Islet precursor cell (in vitro differentiated cells): ENCODE measurements at places on chromosomes 3 and 15.

GRCh38 chr3:98901392-98902350, at the start of gene DCBLD2:
DCBLD2 (minus strand) TSS chr3:98901695; CDS start chr3:98901326, 369 bp downstream.
- DNase-seq = peak; percentile 100

GRCh38 chr3:183253528-183254486, 754 bp downstream of the B3GNT5 start:
- DNase-seq = peak; percentile 73

GRCh38 chr15:98658831-98659699, 10.7 kb downstream of the IGF1R start:
- DNase-seq = peak; percentile 68

GRCh38 chr3:184456476-184456875, 76.6 kb downstream of the CHRD start:
- no peak for DNase-seq

GRCh38 chr15:94125156-94125555, 106.2 kb upstream of the MCTP2 start:
- no peak for DNase-seq

DNA sequence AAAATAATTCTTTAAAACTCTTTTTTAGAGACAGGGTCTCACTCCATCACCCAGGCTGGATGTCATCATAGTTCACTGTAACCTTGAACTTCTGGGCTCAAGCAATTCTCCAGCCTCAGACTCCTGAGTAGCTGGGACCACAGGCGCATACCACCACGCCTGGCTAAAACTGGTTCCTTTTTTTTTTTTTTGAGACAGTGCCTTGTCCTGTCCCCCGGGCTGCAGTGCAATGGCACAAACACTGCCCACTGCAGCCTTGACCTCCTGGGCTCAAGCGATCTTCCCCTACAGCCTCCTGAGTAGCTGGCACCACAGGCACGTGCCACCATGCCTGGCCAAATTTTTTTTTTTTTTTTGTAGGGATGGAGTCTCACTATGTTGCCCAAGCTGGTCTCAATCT, 23.7 kb upstream of the FURIN start:
- no peak for DNase-seq

DNA sequence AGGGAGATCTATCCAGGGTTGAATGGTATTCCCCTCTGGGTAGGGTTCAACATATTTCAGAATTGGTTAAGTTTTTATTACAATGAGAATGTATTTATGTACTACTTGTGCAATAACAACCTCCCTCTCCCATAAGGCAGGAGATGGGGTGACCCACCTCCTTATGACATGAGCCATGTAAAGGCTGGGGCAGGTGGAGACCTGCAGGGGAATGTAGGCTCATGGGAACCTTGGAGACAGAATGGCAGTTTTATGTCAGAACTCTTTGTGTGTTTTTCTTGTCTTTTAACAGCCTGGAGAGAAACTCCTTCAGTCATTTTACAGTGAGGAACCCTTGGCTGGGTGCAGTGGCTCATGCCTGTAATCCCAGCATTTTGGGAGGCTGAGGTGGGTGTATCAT, 24.6 kb upstream of the INSYN1 start:
- DNase-seq = no peak

GRCh38 chr15:67359431-67360079, 105.0 kb downstream of the IQCH start:
- no peak for DNase-seq

DNA sequence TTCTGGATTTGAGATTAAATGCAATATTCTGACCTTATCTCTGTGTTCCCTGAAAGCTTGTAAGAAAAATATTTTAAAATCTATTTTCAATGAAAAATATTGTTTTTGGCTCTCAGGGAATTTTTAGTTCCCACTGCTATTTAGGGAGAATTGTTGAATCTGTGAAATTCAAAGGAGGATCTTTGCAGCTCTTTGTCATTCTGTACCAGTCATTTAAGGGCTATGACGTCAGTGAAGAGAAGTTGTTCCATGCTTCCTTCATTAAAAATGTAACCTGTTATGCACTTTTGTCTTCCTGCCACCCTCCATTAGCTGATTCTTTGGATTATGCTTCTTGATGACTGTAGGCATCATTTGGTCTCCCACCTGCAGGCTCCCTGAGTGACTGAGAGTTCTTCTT, 427.8 kb upstream of the C2CD4B start:
- no peak for DNase-seq

DNA sequence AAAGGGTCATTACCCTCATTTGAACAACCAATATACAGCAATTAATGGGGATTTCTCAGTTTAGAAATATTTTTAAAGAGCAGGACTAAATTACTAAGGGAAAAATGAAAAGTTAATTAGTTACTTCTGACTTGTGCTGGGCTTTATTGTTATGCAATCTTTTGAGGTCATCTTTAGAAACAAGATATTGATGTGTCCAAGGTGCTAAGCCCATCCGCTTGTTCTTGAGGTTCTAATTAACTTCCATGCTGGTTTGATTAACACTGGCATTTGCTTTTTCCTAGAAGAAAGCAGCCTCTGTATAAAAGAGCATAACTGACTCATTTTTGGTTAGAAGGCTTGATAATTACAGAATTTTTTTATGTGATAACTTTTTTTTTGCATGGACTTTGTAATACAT, 256.5 kb upstream of the AGTR1 start:
- DNase-seq = no peak

DNA sequence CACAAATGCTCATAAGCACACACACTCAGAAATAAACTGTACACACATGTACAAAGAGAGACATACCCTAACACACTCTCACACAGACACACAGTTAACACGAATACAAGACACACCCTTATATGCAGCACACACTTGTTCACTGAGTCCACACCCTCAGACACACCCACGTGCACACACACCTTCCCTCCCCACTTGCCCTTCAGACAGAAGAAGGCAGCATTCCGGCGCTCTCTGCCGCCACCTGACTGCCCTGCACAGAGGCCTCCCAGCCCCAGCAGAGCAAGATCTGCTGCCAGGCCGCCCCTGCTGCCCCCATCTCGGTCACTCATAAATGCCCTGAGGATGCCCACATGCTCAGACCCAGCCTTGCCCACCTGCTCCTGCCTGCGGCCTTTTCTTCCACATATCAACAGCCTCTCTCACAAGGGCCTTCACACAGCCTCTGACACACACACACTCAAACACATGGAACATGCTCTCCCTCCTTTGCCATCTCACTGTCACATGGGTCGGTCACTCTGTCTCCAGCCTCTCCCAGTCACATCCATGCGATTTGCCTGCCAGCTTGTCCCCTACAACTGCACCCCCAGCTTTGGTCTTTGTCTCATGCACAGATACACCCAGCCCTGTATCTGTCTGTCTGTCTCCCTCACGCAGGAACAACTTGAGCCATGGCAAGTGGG, 71.1 kb downstream of the EPHB3 start:
- no peak for DNase-seq

DNA sequence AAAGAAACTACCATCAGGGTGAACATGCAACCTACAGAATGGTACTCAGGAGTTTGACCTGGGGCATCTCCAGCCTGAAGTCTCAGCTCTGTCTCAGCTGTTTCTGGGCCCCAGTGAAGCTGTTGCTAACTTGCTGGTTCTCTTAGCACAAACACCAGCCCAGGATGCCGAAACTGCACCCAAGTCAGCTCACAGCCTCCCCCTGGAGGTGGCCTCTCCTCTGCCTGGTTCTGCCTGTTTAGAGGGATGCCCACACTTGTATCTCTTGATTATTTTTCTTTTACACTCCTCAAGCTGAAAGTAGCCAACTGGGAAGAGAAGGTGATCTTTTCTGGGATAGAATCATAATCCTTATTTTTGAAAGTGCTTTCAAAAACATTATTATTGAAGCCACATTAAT, 289.0 kb upstream of the RASGRP1 start:
- DNase-seq = peak; percentile 85

DNA sequence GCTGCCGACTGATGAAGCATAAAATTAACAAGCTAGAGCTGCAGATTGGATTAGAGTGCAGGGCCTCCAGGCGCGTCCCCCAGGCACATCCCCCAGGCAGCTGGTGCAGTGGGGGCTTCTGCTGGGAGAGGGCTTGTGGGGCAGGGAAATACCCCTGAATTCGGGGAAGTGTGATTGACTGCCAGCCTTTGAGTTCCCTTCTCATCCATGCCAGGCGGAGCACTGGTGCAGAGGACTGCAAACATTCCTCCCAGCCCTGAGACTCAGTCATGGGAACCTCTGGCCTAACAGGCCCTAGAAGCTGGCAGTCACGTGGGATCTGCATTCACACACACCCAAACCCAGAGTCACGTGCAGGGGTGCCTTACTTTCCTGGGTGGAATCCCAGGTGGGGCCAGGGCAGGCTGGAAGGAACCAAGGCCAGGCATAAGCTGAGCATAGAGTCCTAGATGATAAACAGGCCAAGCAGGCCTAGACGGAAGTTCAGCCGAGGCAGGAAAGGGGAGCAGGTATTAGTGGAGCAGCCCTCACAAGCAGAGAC, 46.2 kb upstream of the SEC22A start:
- no peak for DNase-seq

- DNase-seq = no peak
These were observed 322.9 kb downstream of the EPHB1 start for GRCh38 chr3:135117977-135118376.

DNA sequence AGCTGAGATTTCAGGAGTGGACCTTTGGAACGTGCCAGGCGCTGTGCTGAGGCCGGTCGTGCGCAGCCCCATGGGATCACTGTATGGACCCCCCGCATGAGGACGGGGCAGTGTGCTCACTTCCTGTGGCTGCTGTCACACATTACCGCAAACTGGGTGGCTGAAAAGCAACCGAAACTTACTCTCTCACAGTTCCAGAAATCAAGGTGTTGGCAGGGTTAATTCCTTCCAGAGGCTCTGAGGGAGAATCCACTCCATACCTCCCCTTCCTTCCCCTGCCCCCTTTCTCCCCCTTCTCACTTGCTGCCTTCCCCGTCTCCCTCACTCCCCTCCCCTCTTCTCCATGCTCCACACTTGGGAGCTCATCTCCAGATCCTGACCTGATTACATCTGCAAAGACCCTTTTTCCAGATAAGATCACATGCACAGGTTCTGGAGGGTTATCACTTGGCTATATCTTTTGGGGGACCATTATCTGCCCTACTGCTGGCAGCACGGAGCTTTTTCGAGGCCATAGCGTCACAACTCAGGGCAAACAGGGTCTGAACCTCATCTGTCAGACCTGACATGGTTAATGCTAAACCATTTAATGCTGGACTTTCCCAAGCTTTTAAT, 41.2 kb downstream of the KLF13 start:
- no peak for DNase-seq

DNA sequence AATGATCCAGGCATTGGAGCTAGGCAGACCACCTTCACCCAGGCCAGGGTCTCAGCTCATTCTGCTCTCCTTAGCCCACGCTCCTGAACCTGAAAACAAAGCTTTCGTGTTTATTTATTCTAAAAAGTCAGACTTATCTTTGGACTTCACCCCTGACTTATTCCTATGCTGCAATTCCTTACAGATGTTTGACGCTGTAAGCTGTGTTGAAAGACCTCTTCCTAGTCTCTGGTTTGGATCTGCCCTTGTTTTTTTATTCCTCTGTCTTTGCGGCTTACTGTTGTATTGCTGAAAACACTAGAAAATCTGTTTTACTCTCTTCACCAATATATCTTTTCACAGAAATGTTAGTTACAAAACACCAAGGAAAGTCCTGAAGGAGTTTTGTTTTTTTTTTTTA, 40.5 kb upstream of the LDHAL6B start:
- no peak for DNase-seq

GRCh38 chr3:55860049-55860721, 373.1 kb upstream of the WNT5A start:
- DNase-seq = no peak

- no peak for DNase-seq
These were observed 42.9 kb upstream of the ROPN1 start for GRCh38 chr3:124034844-124035152.

DNA sequence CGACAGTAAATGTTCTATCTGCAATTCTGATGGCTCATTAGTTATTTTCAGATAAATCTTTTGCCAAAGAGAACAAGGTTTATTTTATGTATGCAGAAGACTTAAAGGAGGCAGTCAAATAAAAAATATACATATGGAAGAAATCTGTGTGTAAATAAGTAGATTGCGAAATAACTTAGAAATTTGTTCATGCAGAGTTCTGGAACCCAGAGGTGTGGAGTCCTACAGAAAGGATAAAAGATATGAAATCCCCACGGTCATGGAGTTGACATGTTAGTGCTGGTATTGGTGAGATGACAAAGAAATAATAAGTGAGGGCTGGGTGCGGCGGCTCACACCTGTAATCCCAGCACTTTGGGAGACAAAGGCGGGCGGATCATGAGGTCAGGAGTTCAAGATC, 111.2 kb upstream of the CFAP20DC start:
- DNase-seq = no peak

DNA sequence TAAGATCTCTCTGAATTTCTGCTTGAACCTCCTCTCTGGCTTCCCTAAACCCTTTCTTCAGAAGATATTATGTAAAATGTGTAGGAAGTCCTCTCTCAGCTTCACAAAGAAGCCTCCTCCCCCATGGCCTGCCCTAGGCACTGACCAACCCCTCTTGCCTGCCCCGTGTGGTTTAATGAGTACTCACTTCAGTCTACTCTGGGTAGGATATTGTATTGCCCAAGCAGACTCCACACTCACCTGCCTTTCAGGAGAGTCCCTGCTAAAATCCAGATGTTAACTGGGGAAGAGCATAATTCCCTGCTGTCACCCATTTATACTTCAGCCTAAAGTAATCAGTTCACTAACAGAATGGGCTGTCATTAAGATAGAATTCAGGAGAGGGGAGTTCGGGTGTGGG, 2.6 kb upstream of the AGBL1 start:
- DNase-seq = no peak

GRCh38 chr15:91465086-91465485, 365.0 kb downstream of the SV2B start:
- DNase-seq = no peak

DNA sequence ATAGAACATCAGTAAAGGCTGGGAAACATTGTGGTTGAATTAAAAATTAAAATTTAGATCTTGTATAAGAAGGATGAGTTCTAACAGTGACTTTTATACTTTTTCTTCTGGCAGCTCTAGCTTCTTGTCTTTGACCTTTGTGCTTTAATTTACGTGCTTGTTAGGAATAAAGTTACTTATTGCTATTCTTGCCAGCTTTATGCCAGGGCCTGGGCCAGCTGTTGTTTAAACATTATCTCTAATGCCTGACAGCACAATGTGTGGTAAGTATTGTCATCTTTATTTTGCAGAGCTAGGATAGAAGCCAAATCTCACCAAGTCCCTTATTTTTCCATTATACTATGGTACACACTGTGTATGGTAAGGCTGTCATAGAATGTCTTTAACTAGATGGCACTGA, 766.7 kb upstream of the GOLIM4 start:
- DNase-seq = no peak

DNA sequence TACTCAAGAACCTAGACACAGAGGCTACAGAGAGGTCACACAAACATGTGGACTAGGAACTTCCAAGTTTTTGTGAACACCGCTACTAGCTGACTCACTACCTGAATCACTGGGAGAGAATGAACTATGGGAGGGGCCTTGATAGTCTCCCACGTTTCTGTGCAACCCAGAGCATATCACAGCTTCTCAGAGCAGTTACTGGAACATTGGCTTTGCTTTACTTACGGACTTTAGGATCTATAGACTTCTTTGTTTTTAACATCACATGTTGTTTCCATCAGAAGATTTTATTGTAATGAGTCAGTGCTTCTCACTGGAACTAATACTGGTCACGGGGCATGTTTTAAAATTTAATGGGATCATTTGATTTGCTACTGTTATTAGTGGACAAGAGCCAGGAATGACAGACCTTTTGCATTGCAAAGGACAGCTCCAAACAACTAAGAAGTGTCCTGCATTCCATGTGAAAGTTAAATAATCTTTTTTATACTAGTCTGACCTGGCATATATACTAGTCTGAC, 35.6 kb downstream of the RTP4 start:
- peak; percentile 78 for DNase-seq
